Activated CD8-positive, alpha-beta T cell treated with anti-CD3 and anti-CD28 coated beads, Interleukin-2, amount 10 ng/mL, durations not matched to agents 7 days and 5 days (primary cell): ENCODE measurements at places on chromosomes 4 and X. TPM values are rescaled to one million over a fixed set of nuclear protein-coding genes. Genes with fewer than 3 reads are reported as not detected.

Gene NXF2
- total RNA-seq, result not detected

- H3K4me1 ChIP-seq, result no peaks in the 10 kb centered on the region
- no peaks in the 10 kb centered on the region for H3K36me3 ChIP-seq
- no peak overlapping the region for H3K27ac ChIP-seq
- DNase-seq, result no peak
- no peak overlapping the region for H3K4me3 ChIP-seq
- H3K27me3 ChIP-seq, result peaks cover 9% of the 10 kb centered on the region
Measured at GRCh38 chr4:108926061-108926460, 163.2 kb upstream of the ETNPPL start.

DNA sequence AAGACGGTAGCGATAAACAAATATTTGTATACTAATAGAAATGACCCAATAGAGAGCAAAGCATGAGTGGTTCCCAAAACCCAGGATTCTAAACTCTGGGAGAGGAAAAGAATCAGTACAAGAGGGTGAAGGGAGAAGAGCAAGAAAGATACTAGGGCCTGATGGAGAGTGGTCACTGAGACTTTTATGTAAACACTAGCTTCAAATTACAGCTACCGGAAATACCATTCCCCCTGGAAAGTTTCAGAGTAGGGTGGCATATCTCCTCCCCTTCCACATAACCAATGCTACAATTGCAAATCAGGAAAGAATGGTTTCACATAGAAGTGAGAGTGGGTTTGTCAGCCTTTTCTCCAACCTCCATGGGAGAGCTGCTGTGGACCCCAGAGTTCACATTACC, 77.1 kb downstream of the EIF4E start:
- no peak for DNase-seq
- H3K27me3 ChIP-seq, result peaks cover 15% of the 10 kb centered on the region
- H3K27ac ChIP-seq, result no peak overlapping the region
- H3K36me3 ChIP-seq, result peaks cover 2% of the 10 kb centered on the region
- H3K4me3 ChIP-seq, result no peak overlapping the region

DNA sequence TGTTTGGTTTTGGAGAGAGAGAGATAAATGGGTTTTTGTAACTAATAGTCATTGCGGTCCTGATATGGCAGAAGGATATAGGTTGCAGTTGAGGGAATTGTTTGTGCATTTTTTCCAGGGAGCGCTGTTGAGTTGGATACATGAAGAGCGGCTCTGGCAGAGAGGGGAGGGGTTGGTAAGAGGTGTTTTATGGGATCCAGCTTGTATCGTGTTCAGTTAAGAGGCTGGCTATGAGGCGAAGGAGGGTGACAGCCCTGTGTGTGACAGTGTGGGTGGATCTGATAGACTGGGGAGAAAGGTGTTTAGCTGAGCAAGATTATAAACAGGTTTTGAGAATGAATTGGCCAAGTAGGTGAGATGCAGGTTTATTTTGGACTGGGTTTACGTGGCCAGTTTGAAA, 1.5 kb downstream of the SPANXN4 start:
- no peak for DNase-seq
- no peak overlapping the region for H3K4me3 ChIP-seq
- no peaks in the 10 kb centered on the region for H3K36me3 ChIP-seq

DNA sequence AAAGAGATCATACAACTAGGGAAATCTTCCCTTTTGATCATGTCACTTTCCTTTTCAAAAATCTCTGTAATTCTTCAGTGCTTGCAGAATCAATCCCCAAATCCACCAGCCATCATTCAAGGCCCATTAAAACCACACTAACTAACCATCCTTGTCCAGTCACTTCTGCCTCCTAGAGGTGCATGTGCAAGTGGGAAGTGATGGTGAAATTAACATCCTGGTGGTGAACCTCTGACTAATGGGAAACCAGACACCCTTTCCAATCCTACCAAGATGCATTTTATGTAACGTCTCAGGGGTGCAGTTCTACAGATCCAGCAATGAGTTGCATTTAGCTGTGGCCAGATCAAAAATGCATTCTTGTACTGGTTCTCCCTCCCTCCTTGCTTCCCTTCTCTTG, 341.8 kb downstream of the RAPGEF2 start:
- no peaks in the 10 kb centered on the region for H3K36me3 ChIP-seq
- no peak for DNase-seq
- no peaks in the 10 kb centered on the region for H3K4me1 ChIP-seq
- no peak overlapping the region for H3K27ac ChIP-seq
- H3K27me3 ChIP-seq, result peaks cover 5% of the 10 kb centered on the region
- no peak overlapping the region for H3K4me3 ChIP-seq
